Tibial nerve (tissue), 4 donors: ENCODE measurements at places on chromosomes 1 and 21.

- H3K4me3 ChIP-seq: peak overlapping the region; percentile 50
- H3K4me1 ChIP-seq: no peaks in the 10 kb centered on the region
- no peak for DNase-seq
Observed at GRCh38 chr1:179883745-179884138, 1.7 kb downstream of the TOR1AIP1 start.

GRCh38 chr1:153210206-153210605, 7.0 kb downstream of the LELP1 start:
- H3K4me1 ChIP-seq: no peaks in the 10 kb centered on the region
- no peaks in the 10 kb centered on the region for H3K27me3 ChIP-seq
- H3K27ac ChIP-seq: no peak overlapping the region
- H3K36me3 ChIP-seq: no peaks in the 10 kb centered on the region
- no peak overlapping the region for H3K4me3 ChIP-seq
- DNase-seq: no peak

- H3K27ac ChIP-seq: no peak overlapping the region
- DNase-seq: no peak
- no peaks in the 10 kb centered on the region for H3K27me3 ChIP-seq
- H3K4me1 ChIP-seq: no peaks in the 10 kb centered on the region
Observed at GRCh38 chr1:42860339-42861013, 14.1 kb downstream of the ZNF691 start.

DNA sequence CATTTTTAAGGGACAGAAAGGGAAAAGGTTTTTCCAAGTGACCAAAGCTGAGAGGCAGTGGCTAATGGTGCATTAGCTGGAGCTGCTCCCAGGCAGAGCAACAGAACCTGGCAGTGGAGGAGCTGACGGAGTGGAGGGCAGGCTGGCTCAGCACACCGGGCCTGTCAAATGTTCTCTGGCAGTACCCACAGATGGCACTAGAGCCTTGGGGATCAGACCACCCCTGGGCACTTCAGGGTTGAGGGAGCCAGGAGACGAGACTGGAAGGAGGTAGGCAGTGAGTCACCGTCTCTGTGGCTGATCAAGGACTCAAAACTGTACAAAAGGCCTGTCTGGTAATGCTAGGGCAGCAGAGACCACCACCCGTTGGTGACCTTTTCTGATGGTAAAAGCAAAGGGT, 121.7 kb upstream of the KIAA0040 start:
- no peak overlapping the region for H3K4me3 ChIP-seq
- H3K27me3 ChIP-seq: no peaks in the 10 kb centered on the region
- H3K27ac ChIP-seq: no peak overlapping the region

DNA sequence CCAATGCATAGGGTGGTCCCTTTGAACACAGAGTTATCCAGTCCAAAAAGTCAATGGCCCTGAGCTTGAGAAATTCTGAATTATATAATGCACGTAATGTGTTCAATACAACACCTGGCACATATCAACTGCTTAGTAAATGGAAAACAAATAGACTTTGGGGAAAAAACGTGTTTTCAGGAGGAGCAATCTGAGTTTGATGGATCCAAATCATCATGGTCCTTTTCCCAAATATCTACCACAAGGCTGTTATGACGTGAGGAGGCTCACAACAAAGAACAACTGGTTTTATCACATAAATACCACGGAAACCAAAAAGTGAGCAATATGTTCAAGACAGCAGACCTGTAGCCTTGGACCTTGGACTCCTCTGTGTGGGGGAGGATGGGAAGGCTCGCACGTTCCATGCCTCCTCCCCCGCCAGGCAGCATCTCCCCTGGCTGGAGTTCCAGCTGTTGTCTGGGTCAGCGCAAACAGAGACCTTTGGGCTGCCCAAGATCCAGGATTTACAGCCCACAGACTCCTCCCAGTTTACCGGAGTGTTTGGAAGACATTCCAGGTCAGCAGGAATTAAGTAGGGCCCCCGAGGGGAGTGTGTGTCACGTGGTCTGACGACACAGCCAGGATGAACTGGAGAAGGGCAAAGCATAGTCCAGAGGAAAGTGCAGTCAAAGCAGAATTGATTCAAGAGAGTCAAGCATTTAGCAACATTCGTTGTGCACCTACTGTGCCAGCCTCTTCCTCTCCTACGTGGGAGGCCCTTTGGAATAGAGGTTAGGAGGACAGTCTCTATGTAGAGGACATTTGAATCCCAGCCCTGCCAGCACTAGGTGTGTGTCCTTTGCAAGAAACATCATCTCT, 32.2 kb upstream of the MED18 start:
- H3K36me3 ChIP-seq: no peaks in the 10 kb centered on the region
- H3K4me1 ChIP-seq: no peaks in the 10 kb centered on the region
- no peak overlapping the region for H3K27ac ChIP-seq
- DNase-seq: no peak
- H3K27me3 ChIP-seq: no peaks in the 10 kb centered on the region

DNA sequence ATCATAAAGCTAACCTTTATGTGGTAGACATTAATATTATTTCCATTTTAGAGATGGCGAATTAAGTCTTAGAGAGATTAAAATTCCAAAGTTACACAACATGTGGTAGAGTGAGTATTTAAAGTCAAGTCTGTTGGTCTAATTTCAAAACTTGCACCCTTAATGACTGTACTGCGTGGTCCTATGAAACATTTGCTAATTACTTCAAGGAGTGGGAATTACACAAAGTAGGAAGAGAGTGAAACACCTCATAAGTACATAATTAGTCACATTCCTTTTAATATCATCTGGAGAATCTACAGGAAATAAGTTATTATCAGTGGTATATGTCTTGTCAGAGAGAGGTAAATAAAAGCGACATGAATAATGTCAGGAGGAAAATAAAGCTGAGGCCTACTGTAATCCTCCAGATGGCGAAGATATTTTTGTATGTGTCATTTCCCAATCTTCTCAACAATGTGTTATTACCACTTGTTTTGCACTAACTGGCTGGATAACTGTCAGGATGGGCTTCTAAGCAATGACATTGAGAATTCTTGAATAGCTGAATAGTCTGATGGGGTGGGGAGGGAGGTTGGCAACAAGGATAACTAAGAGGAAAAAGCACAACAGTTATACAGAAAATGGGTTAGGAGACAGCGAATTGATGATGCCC, 95.5 kb downstream of the TNFSF18 start:
- H3K4me1 ChIP-seq: no peaks in the 10 kb centered on the region
- no peak for DNase-seq
- H3K36me3 ChIP-seq: no peaks in the 10 kb centered on the region
- H3K27ac ChIP-seq: no peak overlapping the region

GRCh38 chr21:21860888-21861287, 862.7 kb downstream of the NCAM2 start:
- no peak overlapping the region for H3K4me3 ChIP-seq
- no peaks in the 10 kb centered on the region for H3K36me3 ChIP-seq
- no peaks in the 10 kb centered on the region for H3K27me3 ChIP-seq
- H3K27ac ChIP-seq: no peak overlapping the region
- no peak for DNase-seq

DNA sequence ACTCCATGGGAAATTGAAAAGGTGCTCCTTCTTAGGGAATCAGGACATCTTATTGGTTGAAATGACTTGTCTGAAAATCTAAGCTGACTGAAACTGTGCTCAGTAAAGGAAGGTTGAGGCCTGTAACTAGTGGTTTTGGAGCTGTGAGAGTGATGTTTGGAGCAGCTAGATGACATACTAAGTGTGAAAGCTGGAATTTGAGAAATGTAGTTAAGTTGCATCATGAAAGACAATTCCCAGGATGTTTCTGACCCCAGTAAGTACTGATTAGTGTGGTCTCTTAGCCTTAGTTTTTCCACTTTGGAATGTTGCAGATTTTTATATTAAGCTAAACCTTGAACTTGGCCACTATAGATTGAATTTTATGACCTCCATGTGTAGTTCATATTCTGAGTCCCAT, 154.9 kb downstream of the PAPPA2 start:
- no peak overlapping the region for H3K27ac ChIP-seq
- H3K27me3 ChIP-seq: no peaks in the 10 kb centered on the region
- H3K4me3 ChIP-seq: no peak overlapping the region
- no peaks in the 10 kb centered on the region for H3K36me3 ChIP-seq
- no peak for DNase-seq
- no peaks in the 10 kb centered on the region for H3K4me1 ChIP-seq

DNA sequence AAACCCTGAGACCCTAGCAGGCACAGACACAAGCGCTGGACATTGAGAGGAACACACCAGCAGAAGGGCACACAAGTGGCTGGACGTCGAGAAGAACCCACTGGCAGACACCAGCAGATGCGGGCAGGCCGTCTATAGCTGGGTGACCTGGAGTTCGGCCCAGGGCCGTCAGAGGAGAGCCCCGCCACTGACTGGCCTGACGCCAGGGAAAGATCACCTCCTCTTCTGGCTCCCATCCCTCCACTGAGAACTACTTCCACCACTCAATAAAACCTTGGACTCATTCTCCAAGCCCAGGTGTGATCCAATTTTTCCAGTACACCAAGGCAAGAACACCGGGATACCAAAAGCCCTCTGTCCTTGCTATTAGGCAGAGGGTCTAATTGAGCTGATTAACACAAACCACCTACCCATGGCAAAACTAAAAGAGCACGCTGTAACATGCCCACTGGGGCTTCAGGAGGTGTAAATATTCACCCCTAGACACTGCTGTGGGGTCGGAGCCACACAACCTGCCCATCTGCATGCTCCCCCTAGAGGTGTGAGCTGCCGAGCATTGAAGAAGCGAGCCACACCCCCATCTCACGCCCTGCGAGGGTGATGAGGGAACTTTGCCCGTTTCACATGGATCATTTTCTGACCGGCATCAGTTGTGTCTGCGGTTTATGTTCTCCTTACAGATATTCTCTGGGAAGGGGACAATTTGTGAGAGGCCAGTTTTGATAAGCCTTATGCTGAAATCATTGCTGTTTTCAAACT, 104.8 kb downstream of the HLX start:
- H3K27me3 ChIP-seq: no peaks in the 10 kb centered on the region
- no peak for DNase-seq
- no peak overlapping the region for H3K4me3 ChIP-seq
- H3K4me1 ChIP-seq: no peaks in the 10 kb centered on the region
- no peak overlapping the region for H3K27ac ChIP-seq

GRCh38 chr1:225689882-225690459, 37.0 kb upstream of the ENAH start:
- DNase-seq: no peak
- H3K36me3 ChIP-seq: no peaks in the 10 kb centered on the region
- no peaks in the 10 kb centered on the region for H3K27me3 ChIP-seq
- no peaks in the 10 kb centered on the region for H3K4me1 ChIP-seq

DNA sequence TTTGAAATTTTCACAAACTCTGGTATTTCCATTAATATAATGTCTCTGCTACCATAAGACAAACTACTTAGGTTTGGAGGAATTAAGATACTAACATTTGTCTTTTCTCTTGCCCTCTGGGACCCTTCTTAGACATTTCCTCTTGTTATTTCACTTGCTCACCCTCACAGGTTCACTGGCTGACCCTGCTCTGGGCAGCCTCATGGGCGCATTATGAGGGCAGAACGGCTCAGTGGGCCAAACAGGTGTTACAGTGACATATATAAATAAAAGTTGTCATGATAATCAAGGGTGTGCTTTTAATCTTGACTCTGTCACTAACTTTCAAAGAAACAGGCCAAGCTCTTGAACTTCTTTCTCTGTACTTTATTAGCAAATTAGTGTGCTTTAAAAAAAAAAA, 46.5 kb downstream of the ZNHIT6 start:
- DNase-seq: no peak
- no peaks in the 10 kb centered on the region for H3K4me1 ChIP-seq
- no peak overlapping the region for H3K4me3 ChIP-seq
- no peaks in the 10 kb centered on the region for H3K36me3 ChIP-seq
- no peak overlapping the region for H3K27ac ChIP-seq

DNA sequence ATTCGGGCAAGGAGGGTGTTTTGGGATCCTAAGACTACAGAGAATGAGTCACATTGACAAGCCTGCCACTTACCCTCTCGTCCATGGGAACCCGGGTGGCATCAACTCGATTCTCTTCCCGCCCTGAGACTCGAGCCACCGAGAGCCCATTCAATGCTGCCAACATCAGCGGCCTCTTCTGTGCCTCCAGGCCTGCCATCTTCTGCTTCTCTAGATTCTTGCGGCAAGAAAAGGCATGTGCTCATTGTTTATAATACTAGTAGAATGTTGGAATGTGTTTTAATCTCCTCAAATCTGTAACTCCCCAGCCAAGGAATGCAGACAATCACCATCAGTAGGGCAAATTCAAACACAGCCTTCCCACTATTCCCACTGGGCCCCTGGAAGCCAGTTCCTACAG, 96.9 kb downstream of the SMYD2 start:
- peak overlapping the region; percentile 21 for H3K27ac ChIP-seq
- H3K4me1 ChIP-seq: no peaks in the 10 kb centered on the region
- no peaks in the 10 kb centered on the region for H3K27me3 ChIP-seq
- no peak for DNase-seq
- no peak overlapping the region for H3K4me3 ChIP-seq
- H3K36me3 ChIP-seq: peaks cover 50% of the 10 kb centered on the region

- no peak overlapping the region for H3K27ac ChIP-seq
- peaks cover 87% of the 10 kb centered on the region for H3K36me3 ChIP-seq
- no peak overlapping the region for H3K4me3 ChIP-seq
- no peak for DNase-seq
- no peaks in the 10 kb centered on the region for H3K27me3 ChIP-seq
Observed at GRCh38 chr21:44059710-44060109, 47.5 kb upstream of the PWP2 start.

DNA sequence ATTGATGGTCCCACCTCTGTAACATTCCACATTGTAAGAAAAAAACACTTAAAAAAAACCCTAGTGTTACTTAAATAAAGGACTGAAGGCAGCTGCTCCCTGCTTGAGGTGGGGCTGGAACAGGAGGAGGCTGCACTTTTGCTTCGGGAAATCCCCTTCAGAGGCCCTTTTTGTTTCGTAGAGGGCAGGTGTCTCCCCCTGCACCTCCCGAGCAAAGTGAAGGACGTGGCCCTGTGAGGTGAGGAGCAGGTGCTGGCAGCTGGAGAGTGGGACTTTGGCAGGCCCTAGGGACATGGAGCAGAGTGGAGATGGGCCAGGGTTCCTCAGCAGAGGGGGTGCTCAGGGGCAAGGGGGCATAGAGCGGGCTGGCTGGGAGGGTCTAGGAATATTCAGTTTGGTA, 33.4 kb upstream of the WNT4 start:
- DNase-seq: no peak
- no peaks in the 10 kb centered on the region for H3K4me1 ChIP-seq
- no peaks in the 10 kb centered on the region for H3K27me3 ChIP-seq
- H3K4me3 ChIP-seq: no peak overlapping the region
- no peaks in the 10 kb centered on the region for H3K36me3 ChIP-seq

GRCh38 chr1:11539850-11540772, 61.2 kb downstream of the DISP3 start:
- H3K4me3 ChIP-seq: no peak overlapping the region
- H3K4me1 ChIP-seq: no peaks in the 10 kb centered on the region
- H3K27me3 ChIP-seq: peaks cover 10% of the 10 kb centered on the region
- no peaks in the 10 kb centered on the region for H3K36me3 ChIP-seq
- no peak overlapping the region for H3K27ac ChIP-seq
- DNase-seq: no peak

- peaks cover 14% of the 10 kb centered on the region for H3K4me1 ChIP-seq
- no peaks in the 10 kb centered on the region for H3K27me3 ChIP-seq
- DNase-seq: no peak
Observed at GRCh38 chr1:26743426-26744059, 44.2 kb upstream of the PIGV start.

- H3K4me3 ChIP-seq: no peak overlapping the region
- H3K4me1 ChIP-seq: no peaks in the 10 kb centered on the region
- no peak overlapping the region for H3K27ac ChIP-seq
- no peak for DNase-seq
- no peaks in the 10 kb centered on the region for H3K27me3 ChIP-seq
- H3K36me3 ChIP-seq: no peaks in the 10 kb centered on the region
Observed at GRCh38 chr1:29682919-29683295, 446.6 kb downstream of the PTPRU start.
